ENCODE measurements at places on chromosomes 7 and 10.

GRCh38 chr10:74039561-74040145 lies 41.7 kb downstream of the VCL start:
- DNase-seq = no peak

DNA sequence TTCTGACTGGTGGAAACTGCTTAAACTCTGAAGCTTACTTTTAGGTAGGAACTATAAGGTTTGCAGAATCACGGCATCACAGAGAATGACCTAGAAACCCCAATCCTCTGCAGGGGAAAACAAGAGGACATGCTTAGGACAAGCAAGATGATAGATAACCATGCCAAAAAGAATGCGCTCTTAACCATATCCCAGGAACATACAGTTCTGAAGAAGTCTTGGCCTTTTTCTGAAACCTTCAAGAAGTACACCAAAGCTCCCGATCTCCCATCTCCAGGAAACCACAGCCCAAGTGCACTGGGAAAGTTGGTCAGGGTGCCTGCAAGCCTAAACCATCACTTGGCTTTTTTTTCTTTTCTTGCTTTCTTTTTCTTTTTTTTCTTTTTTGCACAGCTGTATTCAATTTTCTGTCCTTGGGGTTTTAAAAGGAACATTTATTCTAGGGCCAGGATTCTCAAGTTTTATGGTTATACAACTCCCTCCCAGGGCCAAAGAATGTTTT lies 12.2 kb upstream of the SVIL start:
- no peak for DNase-seq

GRCh38 chr7:23205909-23206767 lies 24.3 kb downstream of the NUP42 start:
- DNase-seq = no peak

GRCh38 chr7:137990251-137990941 lies 11.5 kb downstream of the CREB3L2 start:
- DNase-seq = no peak

- DNase-seq = no peak
These were observed 44.0 kb downstream of the RTKN2 start for GRCh38 chr10:62224606-62225005.

- no peak for DNase-seq
These were observed 21.4 kb downstream of the KCP start for GRCh38 chr7:128889121-128889520.

GRCh38 chr7:29858191-29858951 lies 52.1 kb downstream of the WIPF3 start:
- DNase-seq = no peak

- DNase-seq = no peak
These were observed 268.3 kb upstream of the MTPN start for GRCh38 chr7:136245327-136246004.

GRCh38 chr7:114819616-114820362 lies 102.1 kb upstream of the MDFIC start:
- DNase-seq = no peak

- DNase-seq = no peak
These were observed 8.2 kb downstream of the EMX2 start for GRCh38 chr10:117550599-117551329.

- DNase-seq = no peak
These were observed 51.4 kb downstream of the BTAF1 start for GRCh38 chr10:91974960-91975359.

GRCh38 chr10:62306663-62307062 lies 38.0 kb upstream of the RTKN2 start:
- DNase-seq = no peak

- DNase-seq = no peak
These were observed 36.9 kb downstream of the CAPZA2 start for GRCh38 chr7:116899308-116899707.

- no peak for DNase-seq
These were observed 60.6 kb upstream of the LAMB1 start for GRCh38 chr7:108063520-108063933.

GRCh38 chr7:32890793-32891042 lies 842 bp downstream of the KBTBD2 start:
- no peak for DNase-seq

GRCh38 chr10:10613656-10614244 lies 403.9 kb upstream of the CELF2 start:
- no peak for DNase-seq

GRCh38 chr7:28005847-28006231 lies 174.8 kb downstream of the JAZF1 start:
- DNase-seq = no peak

DNA sequence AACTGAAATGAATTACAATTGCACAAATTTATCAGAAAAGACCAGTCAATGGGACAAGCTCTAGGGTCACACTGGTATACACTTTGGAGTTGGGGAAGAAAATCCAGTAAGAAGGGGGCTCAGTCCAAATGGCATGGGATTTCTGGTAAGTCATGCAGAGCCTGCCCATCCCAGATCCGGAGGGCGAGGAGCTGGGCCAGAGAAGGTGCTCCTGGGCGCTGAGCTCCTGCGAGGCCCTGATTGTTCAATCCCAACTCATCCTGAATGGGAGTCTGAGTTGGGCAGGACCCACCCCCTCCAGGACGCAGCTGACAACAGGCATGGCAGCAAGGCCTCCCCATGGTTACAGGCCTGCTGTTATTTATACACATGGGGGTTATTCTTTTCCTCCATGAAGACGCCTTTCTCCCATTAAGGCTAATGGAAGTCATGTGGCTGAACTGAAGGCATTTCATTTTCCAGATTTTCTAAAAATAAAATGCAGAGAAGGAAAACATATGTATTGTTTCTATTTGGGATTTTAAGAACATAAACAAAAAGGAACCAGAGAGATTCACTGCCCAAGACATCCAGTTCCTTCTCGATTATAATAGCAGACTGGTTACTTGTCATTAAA lies 91.1 kb upstream of the ADAM12 start:
- DNase-seq = no peak

DNA sequence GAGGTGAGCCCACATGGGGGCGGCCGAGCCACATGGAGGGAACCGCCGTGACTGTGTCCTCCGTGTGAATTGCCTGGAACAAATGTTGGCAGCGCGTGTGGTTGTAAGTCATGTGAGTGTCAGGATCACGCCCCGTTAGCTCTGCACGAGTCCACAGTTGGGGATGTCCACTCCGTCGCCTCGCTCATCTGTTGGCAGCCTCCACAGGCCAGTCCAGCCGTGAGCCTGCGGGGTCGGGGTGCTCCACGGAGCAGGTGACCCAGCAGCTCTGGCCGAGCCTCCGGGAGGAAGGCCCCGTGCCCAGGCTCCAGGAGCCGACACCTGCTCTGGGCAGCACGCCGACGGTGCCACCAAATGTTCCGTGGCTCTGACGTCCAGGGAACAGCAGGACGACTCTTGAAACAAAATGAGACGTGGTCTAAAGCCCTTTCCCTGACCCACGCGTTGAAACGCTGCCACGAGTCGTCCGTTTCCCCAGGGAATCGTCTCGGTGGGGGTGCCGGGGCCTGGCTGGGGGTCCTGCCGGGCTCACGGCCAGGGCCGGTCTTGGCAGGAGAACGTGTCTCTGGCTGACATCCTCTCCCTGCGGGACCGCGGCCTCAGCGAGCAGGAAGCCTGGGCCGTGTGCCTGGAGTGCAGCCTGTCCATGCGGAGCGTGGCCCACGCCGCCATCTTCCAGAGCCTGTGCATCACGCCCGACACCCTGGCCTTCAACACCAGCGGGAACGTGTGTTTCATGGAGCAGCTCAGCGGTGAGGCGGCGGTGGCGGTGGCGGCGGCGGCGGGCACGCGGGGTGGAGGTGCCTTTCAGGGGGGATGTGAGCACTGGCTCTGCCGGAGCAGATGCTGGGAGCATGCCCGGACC lies 7.0 kb downstream of the KNDC1 start:
- no peak for DNase-seq

GRCh38 chr10:71068861-71069271 lies 143.5 kb upstream of the UNC5B start:
- DNase-seq = no peak

DNA sequence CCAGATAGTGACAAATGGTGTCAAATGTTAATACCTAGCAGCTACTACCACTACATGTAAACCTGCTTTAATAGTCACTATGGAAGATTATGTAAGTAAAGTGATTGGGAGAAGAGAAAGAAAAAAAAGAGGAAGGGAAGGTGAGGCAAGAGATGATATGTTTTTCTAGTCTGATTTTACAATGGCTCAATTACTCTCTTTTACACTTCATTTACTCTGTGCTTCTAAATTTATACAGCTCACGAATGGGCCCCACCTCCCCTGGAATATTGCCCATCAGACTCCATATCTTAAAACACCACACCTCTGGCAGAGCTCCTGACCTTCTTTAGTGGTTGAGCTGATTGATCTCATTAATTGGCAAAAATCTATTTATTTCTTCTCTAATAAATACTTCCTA lies 28.0 kb upstream of the IKZF1 start:
- DNase-seq = no peak

DNA sequence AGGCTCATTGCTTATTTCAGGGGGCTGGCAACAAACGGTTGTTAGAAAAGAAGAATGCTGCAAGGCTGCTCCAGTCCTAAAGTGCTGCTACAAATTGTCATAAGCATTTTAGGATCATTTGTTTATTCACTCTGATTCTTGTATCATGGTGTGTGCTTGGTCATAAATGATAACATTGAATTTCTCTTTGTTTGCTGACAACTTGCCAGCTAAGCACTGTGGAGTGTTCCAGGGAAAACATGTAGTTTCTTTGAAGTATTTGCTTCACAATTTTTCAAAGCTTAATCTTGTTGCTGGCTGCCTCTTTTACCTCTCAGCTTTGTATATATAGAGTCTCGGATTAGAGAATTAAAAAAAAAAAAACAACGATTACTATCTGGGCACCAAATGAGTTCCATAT lies 263.0 kb downstream of the PHF14 start:
- DNase-seq = no peak

Measured in CD4-positive, alpha-beta T cell treated with Interleukin-15 for 4 hours (primary cell).